ENCODE measurements at places on chromosomes 4 and X.

DNA sequence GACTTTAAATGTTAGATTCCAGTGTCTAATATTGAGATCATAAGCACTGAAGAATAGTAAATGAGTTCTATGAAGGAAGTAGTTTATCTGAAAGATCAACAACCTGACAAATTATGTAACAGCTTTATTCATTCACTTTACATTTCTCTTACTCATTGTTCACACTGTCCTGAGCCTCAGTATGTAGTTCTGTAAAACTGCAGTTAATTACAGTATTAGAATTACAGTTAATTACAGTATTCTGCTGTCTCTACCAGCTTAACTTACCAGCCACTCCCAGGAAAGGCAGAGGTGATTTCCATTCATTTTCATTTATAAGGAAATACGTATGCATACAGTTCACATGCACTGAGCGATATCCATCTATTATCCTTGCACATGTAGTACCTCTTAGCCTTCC is 32.7 kb downstream of the NFKB1 start:
- no peak for DNase-seq

DNA sequence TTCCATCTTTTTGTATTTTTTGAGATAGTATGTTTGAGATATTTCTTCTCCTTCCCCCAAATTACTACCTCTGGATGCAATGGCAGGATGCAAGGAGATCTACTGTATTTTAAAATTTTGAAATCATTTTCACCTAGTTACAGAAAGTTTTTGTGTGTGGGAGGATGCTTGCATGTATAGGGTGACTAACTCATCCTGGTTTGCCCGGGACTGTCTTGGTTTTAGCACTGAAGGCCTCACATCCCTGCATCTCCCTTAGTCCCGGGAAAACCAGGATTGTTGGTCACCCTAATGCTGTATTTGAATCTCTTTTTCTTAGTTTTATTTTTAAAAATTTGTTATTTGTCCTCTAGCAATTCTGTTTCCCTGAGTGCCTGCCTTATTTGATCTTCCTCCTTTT is 12.1 kb downstream of the SUPT20HL2 start:
- no peak for DNase-seq

DNA sequence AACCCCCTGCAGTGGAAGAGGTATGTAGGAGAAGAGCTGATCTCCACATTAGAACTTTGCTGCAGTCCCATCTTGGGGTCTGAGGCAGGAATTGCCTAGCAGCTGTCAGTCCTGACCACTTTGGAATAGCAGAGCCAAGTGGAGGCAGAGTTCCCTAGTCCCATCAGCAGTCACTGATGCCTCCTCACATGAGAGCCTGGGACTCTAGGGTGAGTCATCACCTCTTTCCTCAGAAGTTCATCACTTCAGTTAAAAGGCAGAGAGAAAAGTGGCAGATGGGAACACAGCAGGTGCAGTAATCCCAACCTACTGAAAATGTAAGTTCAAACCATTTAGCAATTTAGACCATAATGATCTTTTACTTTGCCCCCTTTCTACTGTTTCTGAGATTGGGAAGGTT is 73.9 kb upstream of the MED14 start:
- DNase-seq: peak; percentile 12

DNA sequence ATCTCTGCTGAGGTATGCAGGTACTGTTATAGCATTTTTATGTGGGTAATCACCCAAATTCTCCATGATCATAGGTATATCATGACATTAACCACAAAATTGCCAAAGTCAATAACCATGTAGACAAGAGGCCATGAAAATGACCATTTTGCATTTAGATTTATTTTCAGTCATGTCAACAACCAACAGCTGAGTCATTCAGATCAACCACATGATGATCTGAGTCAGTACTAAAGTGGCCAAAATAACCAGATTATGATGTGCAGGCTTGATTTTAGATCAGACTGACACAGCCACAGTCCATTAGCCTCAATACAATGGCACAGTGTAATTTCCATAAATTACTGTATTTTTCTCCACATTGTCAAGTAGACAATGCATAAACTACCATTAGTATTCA is 240.5 kb downstream of the GRIA3 start:
- peak; percentile 4 for DNase-seq

- DNase-seq: no peak
Observed at GRCh38 chrX:115018040-115018647, 728 bp upstream of the IL13RA2 start.

DNA sequence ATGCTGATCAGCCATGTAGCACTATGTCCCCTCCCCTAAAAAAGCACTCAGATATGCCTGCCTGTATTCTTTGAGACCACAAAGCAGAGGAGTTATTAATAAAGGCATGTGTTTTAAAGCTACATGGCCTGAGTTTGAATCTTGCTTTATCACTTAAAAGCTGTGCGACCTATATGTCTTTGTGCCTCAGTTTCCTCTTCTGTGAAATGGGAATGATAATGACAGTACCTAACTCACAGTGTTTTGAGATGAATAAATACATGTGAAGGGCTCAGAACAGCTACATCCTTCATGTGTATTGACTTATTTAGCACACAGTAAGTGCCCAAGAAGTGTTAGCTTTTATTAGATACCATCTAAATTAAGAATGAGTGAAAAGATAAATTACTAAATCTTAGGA is 180.0 kb downstream of the WDFY3 start:
- DNase-seq: no peak

- peak; percentile 19 for DNase-seq
Observed at GRCh38 chr4:88672987-88673386, 24.6 kb downstream of the NAP1L5 start.

GRCh38 chr4:5926598-5926997 is 33.7 kb upstream of the CRMP1 start:
- DNase-seq: no peak

- no peak for DNase-seq
Observed at GRCh38 chrX:138018145-138018799, 452.3 kb downstream of the ZIC3 start.

GRCh38 chr4:87097075-87097474 is 123.3 kb downstream of the KLHL8 start:
- DNase-seq: no peak

- peak; percentile 36 for DNase-seq
Observed at GRCh38 chrX:153926858-153927671, 1.0 kb upstream of the ARHGAP4 start.
